CD8-positive, alpha-beta memory T cell (primary cell): ENCODE measurements at places on chromosomes 11 and 22. TPM values are rescaled to one million over a fixed set of nuclear protein-coding genes. Genes with fewer than 3 reads are reported as not detected.
A peak's percentile ranks its signal among the peaks of the same experiment; 100 is the strongest.

GRCh38 chr22:30970356-30970746 lies 1.3 kb downstream of the TUG1 start:
- H3K36me3 ChIP-seq, result peaks cover 31% of the 10 kb centered on the region
- peak overlapping the region; percentile 77 for H3K4me3 ChIP-seq
- H3K4me1 ChIP-seq, result peaks cover 24% of the 10 kb centered on the region
- DNase-seq, result no peak
- no peaks in the 10 kb centered on the region for H3K27me3 ChIP-seq
- H3K27ac ChIP-seq, result peak overlapping the region; percentile 74

- H3K4me1 ChIP-seq, result no peaks in the 10 kb centered on the region
- no peak overlapping the region for H3K4me3 ChIP-seq
- DNase-seq, result no peak
- H3K27ac ChIP-seq, result no peak overlapping the region
- H3K36me3 ChIP-seq, result no peaks in the 10 kb centered on the region
- H3K27me3 ChIP-seq, result no peaks in the 10 kb centered on the region
Observed at GRCh38 chr11:15871904-15872626, 484.3 kb downstream of the SOX6 start.

GRCh38 chr11:118068206-118068944 lies 8.5 kb upstream of the TMPRSS4 start:
- no peaks in the 10 kb centered on the region for H3K27me3 ChIP-seq
- DNase-seq, result no peak
- no peaks in the 10 kb centered on the region for H3K36me3 ChIP-seq
- H3K4me3 ChIP-seq, result no peak overlapping the region
- no peak overlapping the region for H3K27ac ChIP-seq

- no peaks in the 10 kb centered on the region for H3K27me3 ChIP-seq
- no peak overlapping the region for H3K27ac ChIP-seq
- no peak for DNase-seq
- no peaks in the 10 kb centered on the region for H3K4me1 ChIP-seq
- no peak overlapping the region for H3K4me3 ChIP-seq
Observed at GRCh38 chr11:99277281-99277680, 256.5 kb downstream of the CNTN5 start.

GRCh38 chr11:60933416-60934123 lies 9.3 kb downstream of the TMEM132A start:
- H3K36me3 ChIP-seq, result no peaks in the 10 kb centered on the region
- H3K27me3 ChIP-seq, result peaks cover 6% of the 10 kb centered on the region
- H3K27ac ChIP-seq, result no peak overlapping the region

- peaks cover 5% of the 10 kb centered on the region for H3K4me1 ChIP-seq
- peak overlapping the region; percentile 96 for H3K27ac ChIP-seq
- DNase-seq, result no peak
- H3K27me3 ChIP-seq, result no peaks in the 10 kb centered on the region
Observed at GRCh38 chr22:41446057-41446501, 522 bp downstream of the TOB2 start.

DNA sequence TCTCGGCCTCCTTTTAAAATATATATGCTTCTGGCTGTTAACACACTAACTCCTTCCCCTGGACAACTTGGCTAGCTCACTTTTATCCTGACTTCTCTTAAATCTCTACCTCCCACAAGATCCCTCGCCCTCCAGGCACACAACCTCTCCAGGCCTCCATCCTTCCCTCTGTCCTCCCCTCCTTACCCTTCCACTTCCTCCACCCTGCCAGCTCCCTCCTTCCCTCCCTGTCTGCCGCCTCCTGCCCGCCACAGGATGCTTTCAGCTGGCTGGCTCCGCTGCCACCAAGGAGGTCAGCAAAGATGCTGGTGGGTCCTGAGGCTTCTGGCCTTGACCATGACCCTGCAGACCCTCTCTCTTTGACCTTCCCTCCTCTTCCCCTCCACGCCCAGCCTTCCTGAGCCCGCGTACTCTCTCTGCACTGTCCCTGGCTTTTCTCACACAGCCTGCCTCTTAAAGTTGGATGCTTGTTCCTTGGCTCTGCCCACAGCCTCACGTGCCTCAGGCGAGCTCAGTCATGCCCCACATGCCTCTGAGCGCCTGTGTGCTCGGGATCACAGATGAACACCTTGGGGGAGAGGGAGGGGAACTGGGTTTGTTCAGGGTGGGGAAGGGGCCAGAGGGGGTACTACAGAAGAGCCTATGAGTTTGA lies 6.7 kb downstream of the NFAM1 start:
- H3K36me3 ChIP-seq, result no peaks in the 10 kb centered on the region
- DNase-seq, result no peak
- H3K27me3 ChIP-seq, result no peaks in the 10 kb centered on the region
- H3K4me1 ChIP-seq, result no peaks in the 10 kb centered on the region

DNA sequence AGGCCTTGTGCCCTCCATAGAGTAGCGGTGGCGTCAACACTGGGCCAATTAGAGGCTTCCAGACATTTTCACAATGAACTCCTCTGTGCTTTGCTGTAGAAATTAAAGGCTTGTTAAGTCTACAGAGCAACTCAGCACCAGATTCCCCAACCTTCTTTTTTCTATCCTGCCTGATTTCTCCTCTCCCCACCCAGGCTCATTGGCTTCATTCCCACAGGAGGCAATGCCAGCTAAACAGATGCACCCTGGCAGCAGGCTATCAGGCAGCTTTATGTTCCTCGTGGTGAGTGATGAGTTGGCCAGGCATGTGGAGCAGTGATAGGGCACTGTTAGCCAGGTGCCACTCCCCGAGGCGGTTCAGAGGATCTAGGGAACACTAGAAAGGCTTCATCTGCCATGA lies 4.8 kb downstream of the DIXDC1 start:
- DNase-seq, result no peak
- peaks cover 20% of the 10 kb centered on the region for H3K4me1 ChIP-seq
- no peak overlapping the region for H3K27ac ChIP-seq

DNA sequence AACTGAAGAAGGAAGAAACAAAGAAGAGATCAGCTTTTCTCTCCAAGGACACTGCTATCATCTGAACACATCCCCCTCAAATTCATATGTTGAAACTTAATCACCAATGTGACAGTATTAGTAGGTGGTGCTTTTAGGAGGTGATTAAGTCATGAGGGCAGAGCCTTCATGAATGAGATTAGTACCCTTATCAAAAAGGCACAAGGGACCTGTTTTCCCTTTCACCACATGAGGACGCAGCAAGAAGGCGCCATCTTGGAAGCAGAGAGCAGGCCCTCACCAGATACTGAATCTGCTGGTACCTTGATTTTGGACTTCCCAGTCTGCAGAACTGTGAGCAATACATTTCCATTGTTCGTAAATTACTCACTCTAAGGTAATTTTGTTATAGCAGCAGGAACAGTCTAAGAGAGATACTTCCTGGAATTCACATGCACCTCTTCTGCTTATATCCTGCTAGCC lies 20.9 kb upstream of the CREB3L1 start:
- DNase-seq, result no peak
- no peaks in the 10 kb centered on the region for H3K27me3 ChIP-seq
- H3K27ac ChIP-seq, result no peak overlapping the region
- no peak overlapping the region for H3K4me3 ChIP-seq

DNA sequence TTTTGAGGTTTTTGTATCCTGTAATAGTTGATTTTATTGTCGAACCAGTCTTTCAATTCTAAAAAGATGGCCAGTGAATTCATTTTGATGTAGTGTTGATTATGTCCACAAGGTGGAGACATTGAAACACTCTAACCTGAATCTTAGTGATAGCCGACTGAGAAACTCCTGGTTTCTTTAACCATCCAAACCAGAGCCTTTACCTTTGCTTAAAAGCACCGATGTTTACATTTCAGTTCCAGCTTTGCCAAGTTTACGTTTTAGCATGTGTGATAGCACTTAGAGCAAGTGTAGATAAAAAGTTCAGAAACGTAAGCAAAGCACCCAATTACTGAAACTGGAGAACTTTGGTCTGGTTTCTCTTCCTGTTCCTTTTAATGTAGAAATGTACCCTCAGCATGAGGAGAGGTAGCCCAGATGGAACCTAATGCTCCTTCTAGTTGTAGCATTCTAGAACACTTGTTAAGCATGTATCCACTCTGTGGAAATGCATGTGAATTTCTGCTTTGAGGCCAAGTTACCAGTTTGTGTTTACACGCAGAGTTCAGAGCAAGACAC lies 208.6 kb downstream of the DBX1 start:
- no peaks in the 10 kb centered on the region for H3K36me3 ChIP-seq
- H3K4me3 ChIP-seq, result peak overlapping the region; percentile 26
- DNase-seq, result peak; percentile 28
- no peaks in the 10 kb centered on the region for H3K4me1 ChIP-seq
- H3K27me3 ChIP-seq, result no peaks in the 10 kb centered on the region

DNA sequence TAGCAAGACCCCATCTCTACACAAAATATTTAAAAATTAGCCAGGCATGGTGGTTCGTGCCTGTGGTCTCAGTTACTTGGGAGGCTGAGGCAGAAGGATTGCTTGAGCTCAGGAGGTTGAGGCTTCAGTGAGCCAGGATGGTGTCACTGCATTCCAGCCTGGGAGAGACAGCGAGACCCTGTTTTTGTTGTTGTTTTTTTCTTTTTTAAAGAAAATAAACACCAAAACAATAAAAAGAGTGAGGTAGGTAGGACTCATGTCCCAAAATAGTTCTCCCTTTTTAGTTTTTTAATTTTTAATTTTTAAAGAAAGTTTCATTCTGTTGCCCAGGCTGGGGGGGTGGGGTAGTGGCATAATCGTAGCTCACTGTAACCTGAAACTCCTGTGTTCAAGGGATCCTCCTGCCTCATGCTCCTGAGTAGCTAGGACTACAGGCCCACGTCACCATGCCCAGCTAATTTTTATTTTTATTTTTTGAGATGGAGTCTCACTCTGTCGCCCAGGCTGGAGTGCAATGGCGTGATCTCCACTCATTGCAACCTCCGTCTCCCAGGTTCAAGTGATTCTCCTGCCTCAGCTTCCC lies 25.5 kb upstream of the MALAT1 start:
- no peak for DNase-seq
- peaks cover 27% of the 10 kb centered on the region for H3K4me1 ChIP-seq
- H3K27me3 ChIP-seq, result no peaks in the 10 kb centered on the region
- H3K36me3 ChIP-seq, result no peaks in the 10 kb centered on the region

GRCh38 chr11:131038597-131038996 lies 122.3 kb upstream of the SNX19 start:
- DNase-seq, result no peak
- H3K4me3 ChIP-seq, result no peak overlapping the region
- H3K27me3 ChIP-seq, result no peaks in the 10 kb centered on the region
- no peaks in the 10 kb centered on the region for H3K4me1 ChIP-seq

- no peak for DNase-seq
- H3K36me3 ChIP-seq, result no peaks in the 10 kb centered on the region
- no peak overlapping the region for H3K4me3 ChIP-seq
- H3K27me3 ChIP-seq, result no peaks in the 10 kb centered on the region
- no peaks in the 10 kb centered on the region for H3K4me1 ChIP-seq
Observed at GRCh38 chr11:111520560-111520959, 6.0 kb downstream of the HOATZ start.

DNA sequence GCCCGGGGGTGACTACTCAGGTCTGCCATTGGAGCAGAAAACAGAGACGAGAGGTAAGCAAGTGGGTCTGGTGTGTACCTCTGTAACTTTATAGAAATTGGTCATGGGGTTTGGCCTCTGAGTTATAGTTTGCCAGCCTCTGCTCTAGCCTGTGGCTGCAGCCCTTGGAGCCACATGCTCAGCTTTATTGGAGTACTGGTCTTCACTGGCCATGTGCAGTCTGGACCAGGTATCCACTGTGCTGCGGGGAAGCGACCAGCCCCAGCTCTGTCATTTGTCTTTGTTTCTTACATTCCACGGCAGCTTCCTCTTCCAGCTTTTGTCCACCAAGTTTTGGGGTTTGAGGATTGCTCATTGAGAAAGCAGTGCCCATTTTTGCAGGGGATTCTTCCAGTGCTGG lies 453.4 kb downstream of the TBC1D22A start:
- H3K4me1 ChIP-seq, result no peaks in the 10 kb centered on the region
- no peak overlapping the region for H3K27ac ChIP-seq
- no peak for DNase-seq
- H3K4me3 ChIP-seq, result no peak overlapping the region
- H3K27me3 ChIP-seq, result no peaks in the 10 kb centered on the region

DNA sequence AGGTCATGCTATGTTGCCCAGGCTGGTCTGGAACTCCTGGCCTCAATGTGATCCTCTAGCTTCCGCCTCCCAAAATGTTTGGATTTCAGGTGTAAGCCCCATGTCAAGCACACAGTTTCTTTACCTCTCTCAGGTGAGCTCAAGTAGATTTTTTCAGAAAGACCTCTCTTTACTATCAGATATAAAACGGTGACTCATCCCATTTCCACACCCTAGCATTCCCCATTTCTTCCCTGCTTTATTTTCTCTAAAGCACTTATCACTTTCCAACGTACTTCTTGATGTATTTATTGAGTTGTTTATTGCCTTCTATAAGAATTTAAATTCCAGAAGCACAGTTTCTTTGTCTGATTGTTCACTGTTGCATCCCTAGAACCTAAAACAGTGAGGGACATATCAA lies 3.7 kb downstream of the TSG101 start:
- no peak overlapping the region for H3K27ac ChIP-seq
- no peaks in the 10 kb centered on the region for H3K36me3 ChIP-seq
- DNase-seq, result no peak
- H3K27me3 ChIP-seq, result no peaks in the 10 kb centered on the region
- H3K4me3 ChIP-seq, result no peak overlapping the region

DNA sequence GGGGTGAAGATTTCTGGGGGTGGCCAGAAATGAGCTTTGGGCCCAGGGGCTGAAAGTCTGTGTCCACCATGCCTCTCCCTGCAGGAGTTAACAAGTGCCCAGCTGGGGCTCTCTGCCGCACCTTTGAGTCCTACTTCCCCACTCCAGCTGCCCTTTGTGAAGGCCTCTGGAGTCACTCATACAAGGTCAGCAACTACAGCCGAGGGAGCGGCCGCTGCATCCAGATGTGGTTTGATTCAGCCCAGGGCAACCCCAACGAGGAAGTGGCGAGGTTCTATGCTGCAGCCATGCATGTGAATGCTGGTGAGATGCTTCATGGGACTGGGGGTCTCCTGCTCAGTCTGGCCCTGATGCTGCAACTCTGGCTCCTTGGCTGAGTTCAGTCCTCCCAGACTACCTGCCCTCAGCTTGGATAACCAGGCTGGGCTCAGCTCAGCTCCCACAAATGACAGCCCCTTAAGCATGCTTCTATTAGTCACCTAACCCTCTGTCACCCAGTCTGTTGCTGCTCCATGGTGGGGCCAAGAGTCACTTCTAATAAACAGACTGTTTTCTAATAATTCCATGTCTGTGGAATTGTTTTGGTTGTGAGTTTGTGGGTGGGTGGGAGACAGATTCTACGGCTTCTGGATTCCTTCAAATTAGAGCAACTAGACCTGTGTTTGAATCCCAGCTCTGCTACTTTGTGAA lies 3.0 kb upstream of the INPPL1 start:
- no peak overlapping the region for H3K27ac ChIP-seq
- H3K4me3 ChIP-seq, result no peak overlapping the region
- no peak for DNase-seq
- peaks cover 18% of the 10 kb centered on the region for H3K4me1 ChIP-seq
- H3K36me3 ChIP-seq, result no peaks in the 10 kb centered on the region

MTFP1 gene
- total RNA-seq, result 110 TPM

LYVE1 gene
- not detected for total RNA-seq

MPPED2 gene
- total RNA-seq, result not detected

BIK gene
- total RNA-seq, result 4.0 TPM

CALCA gene
- not detected for total RNA-seq

HEPHL1 gene
- not detected for total RNA-seq

PRODH gene
- total RNA-seq, result 0.46 TPM

OR51B4 gene
- not detected for total RNA-seq

KCNK4 gene
- not detected for total RNA-seq

OR4A15 gene
- not detected for total RNA-seq

TYR gene
- total RNA-seq, result not detected

MS4A6E gene
- total RNA-seq, result not detected
